H4 (cell line): ENCODE measurements at places on chromosomes 13 and 19. TPM values are rescaled to one million over a fixed set of nuclear protein-coding genes. Genes with fewer than 3 reads are reported as not detected.

Gene KCNJ14
- 0.23 and 0.41 TPM in 2 replicates for total RNA-seq

Gene FCHO1
- 0.58 TPM in 1 of 2 replicates, not detected in the other for total RNA-seq

Gene MAMSTR
- total RNA-seq, result 0.31 and 0.51 TPM in 2 replicates

Gene ZIK1
- 6.9 and 7.8 TPM in 2 replicates for total RNA-seq

Gene IGLON5
- 0.72 and 1.2 TPM in 2 replicates for total RNA-seq

Gene ZNF560
- 0.02 TPM in 1 of 2 replicates, not detected in the other for total RNA-seq

Gene C19orf38
- not detected in 2 replicates for total RNA-seq

Gene HSH2D
- total RNA-seq, result not detected in 2 replicates

Gene ZNF468
- 9.4 and 12.7 TPM in 2 replicates for total RNA-seq

Gene NXNL1
- not detected in 2 replicates for total RNA-seq

Gene POMP
- total RNA-seq, result 173 and 188 TPM in 2 replicates

Gene ETHE1
- total RNA-seq, result 33.6 and 50.4 TPM in 2 replicates

Gene PSG2
- total RNA-seq, result not detected in 2 replicates

Gene TEX101
- total RNA-seq, result not detected in 2 replicates

Gene ZIM2
- total RNA-seq, result 0.14 and 0.31 TPM in 2 replicates

Gene CACNG8
- 0.04 and 0.14 TPM in 2 replicates for total RNA-seq

Gene CFD
- 2.3 and 3.5 TPM in 2 replicates for total RNA-seq

Gene TEX26
- not detected in 2 replicates for total RNA-seq

Gene UBXN6
- total RNA-seq, result 90.1 and 114 TPM in 2 replicates

Gene CGB2
- total RNA-seq, result not detected in 2 replicates

Gene KLK12
- total RNA-seq, result not detected in 2 replicates

Gene CELF5
- 0.29 and 0.60 TPM in 2 replicates for total RNA-seq

Gene SLITRK1
- total RNA-seq, result not detected in 2 replicates

Gene URAD
- total RNA-seq, result not detected in 2 replicates

Gene GPR108
- 65.4 and 81.8 TPM in 2 replicates for total RNA-seq

Gene HIPK4
- total RNA-seq, result not detected in 2 replicates

Gene PBX4
- 0.10 TPM in 1 of 2 replicates, not detected in the other for total RNA-seq

Gene ZNF284
- total RNA-seq, result 1.1 and 1.8 TPM in 2 replicates

Gene TRMT1
- total RNA-seq, result 22.5 and 35.1 TPM in 2 replicates

Gene PTGIR
- 0.06 and 0.08 TPM in 2 replicates for total RNA-seq

Gene MADCAM1
- total RNA-seq, result not detected in 2 replicates

Gene ZNF571
- total RNA-seq, result 2.9 and 4.2 TPM in 2 replicates

Gene TUBA3C
- total RNA-seq, result not detected in 2 replicates

Gene IGFL1
- not detected in 2 replicates for total RNA-seq

Gene NPHS1
- not detected in 2 replicates for total RNA-seq

Gene CCL25
- not detected in 2 replicates for total RNA-seq

Gene EHD2
- 16.9 and 19.9 TPM in 2 replicates for total RNA-seq

Gene WTIP
- total RNA-seq, result 9.9 and 11.4 TPM in 2 replicates

Gene RUBCNL
- total RNA-seq, result 0.21 TPM in 1 of 2 replicates, not detected in the other

Gene RDH8
- total RNA-seq, result not detected in 2 replicates

Gene ITGBL1
- total RNA-seq, result 6.4 and 6.9 TPM in 2 replicates

Gene UBE2S
- total RNA-seq, result 284 and 324 TPM in 2 replicates

Gene SYT3
- total RNA-seq, result 1.9 and 4.5 TPM in 2 replicates

Gene VMAC
- total RNA-seq, result 1.0 and 3.1 TPM in 2 replicates

Gene ZNF491
- total RNA-seq, result not detected in 2 replicates

Gene IGFL3
- total RNA-seq, result 3.3 TPM in 1 of 2 replicates, not detected in the other

Gene ZNF530
- 9.1 and 11.9 TPM in 2 replicates for total RNA-seq

Gene SULT2A1
- not detected in 2 replicates for total RNA-seq

Gene PRSS57
- not detected in 2 replicates for total RNA-seq

Gene IL17D
- 0.43 and 0.97 TPM in 2 replicates for total RNA-seq

Gene CEACAM20
- total RNA-seq, result not detected in 2 replicates

Gene LMTK3
- total RNA-seq, result 0.43 TPM in 1 of 2 replicates, not detected in the other

Gene ZNF576
- 12.5 and 17.7 TPM in 2 replicates for total RNA-seq

Gene KLK1
- not detected in 2 replicates for total RNA-seq

Gene IRGC
- not detected in 2 replicates for total RNA-seq

Gene LYPD3
- 0.17 and 0.29 TPM in 2 replicates for total RNA-seq

Gene SYNGR4
- total RNA-seq, result 0.35 TPM in 1 of 2 replicates, not detected in the other

Gene GSK3A
- total RNA-seq, result 29.8 and 30.6 TPM in 2 replicates

Gene NLRP4
- 4.7 and 7.9 TPM in 2 replicates for total RNA-seq

Gene HPN
- total RNA-seq, result not detected in 2 replicates
